ENCODE measurements at places on chromosomes 4 and X.

DNA sequence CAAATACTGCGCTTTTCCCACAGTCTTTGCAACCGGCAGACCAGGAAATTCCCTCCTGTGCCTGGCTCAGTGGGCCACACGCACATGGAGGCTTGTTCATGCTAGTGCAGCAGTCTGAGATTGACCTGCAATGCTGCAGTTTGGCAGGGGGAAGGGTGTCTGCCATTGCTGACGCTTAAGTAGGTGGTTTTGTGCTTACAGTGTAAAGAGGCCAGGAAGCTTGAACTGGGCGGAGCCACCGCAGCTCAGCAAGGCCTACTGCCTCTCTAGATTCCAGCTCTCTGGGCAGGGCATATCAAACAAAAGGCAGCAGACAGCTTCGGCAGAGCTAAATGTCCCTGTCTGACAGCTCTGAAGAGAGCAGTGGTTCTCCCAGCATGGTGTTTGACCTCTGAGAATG lies 390.5 kb upstream of the TECRL start:
- DNase-seq, result no peak

GRCh38 chrX:3526731-3527130 lies 180.3 kb upstream of the MXRA5 start:
- DNase-seq, result no peak

DNA sequence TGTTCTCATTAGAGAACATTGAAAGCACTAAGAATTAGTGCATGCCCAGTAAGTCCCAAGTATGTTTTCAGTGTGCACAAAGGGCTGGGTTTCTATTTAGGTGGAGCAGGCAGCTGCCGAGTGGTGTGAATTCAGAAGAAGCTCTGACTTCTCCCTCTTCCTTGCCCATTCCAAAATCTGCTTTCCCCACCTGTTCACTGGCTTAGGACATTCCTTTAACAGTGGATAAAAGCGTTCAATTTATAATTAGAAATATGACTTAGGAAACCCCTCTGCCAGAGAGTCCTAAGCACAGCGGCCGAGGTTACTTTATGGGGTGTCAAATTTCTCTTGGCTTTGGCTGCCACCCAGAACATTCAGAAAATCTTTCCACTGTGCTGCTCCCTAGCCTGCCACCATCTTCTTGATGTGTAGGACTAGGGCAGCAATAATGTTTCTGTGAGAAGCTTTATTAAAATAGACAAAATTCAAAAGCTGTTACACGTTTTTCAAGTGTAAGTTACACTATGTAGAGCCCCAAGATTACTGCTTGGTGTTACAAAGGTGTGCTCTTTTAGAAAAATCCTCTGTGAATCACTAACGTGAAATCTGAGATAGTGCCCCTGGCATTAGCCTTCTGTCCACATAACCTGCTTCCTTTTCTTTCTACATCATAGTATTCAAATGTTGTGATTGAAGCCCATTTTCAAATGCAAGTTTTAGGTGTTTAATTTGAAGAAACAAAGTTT lies 191.6 kb upstream of the ANKRD50 start:
- DNase-seq, result no peak

DNA sequence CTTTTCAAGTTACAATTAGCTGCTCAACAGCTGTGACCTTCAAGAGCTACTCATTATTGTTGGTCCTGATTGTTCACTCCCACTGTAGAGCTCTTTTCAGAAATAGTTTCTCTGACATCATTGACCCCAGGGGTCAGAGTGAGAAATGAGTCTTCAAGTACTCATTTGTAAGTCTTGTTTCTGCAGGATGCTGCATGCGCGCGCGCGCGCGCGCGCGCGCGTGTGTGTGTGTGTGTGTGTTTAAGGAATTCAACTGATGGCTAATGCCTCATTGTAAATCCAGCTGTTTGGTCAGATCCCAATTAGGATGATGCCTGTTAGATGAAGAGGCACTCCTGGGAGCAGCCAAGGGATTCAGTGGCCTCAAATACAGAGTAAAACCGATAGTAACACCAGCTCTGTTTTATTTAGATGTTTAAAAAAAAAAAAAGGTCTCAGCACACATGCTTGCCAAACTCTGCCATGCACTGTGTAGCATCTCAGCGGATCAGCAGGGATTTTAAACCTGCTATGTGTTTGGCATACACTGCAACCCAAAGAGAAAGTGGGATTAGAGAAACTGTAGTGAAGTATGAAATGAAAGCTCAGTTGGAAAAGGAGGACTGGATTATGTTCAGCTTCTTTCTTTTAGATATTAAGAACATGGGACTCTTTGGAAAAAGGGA lies 332.3 kb downstream of the ADGRL3 start:
- no peak for DNase-seq

DNA sequence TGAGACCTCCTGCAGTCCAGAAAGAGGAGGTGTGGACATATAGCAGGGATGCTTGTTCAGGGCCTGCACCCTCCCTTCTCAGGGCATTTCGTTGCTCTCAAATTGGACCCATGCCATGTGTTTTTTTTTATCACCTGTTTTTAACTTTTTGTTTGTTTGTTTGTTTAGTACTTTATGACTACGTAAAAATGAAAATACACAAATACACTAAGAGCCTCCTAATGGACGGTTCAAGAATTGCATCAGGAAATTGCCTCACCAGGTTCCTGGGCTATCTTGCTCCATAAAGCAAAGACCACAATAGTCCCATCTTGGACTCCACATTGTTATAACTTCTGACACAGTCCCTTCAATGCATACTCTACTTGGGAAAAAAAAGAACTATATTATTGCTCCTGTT lies 1685.9 kb upstream of the TENM3 start:
- DNase-seq, result no peak

- no peak for DNase-seq
These were observed 115.1 kb downstream of the FRYL start for GRCh38 chr4:48664938-48665337.

- DNase-seq, result no peak
These were observed 53.2 kb downstream of the SORBS2 start for GRCh38 chr4:185758807-185759206.

DNA sequence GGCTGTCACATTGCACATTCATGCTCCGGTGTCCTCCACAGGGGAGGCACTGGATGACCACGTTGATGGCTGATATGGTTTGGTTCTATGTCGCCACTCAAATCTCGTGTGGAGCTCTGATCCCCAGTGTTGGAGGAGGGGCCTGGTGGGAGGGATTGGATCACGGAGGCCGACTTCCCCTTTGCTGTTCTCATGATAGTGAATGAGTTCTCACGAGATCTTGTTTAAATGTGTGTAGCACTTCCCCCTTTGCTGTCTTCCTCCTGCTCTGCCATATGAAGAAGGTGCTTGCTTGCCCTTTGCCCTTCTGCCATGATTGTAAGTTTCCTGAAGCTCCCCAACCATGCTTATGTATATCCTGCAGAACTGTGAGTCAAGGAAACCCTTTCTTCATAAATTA lies 22.3 kb upstream of the NAT8L start:
- DNase-seq, result no peak

DNA sequence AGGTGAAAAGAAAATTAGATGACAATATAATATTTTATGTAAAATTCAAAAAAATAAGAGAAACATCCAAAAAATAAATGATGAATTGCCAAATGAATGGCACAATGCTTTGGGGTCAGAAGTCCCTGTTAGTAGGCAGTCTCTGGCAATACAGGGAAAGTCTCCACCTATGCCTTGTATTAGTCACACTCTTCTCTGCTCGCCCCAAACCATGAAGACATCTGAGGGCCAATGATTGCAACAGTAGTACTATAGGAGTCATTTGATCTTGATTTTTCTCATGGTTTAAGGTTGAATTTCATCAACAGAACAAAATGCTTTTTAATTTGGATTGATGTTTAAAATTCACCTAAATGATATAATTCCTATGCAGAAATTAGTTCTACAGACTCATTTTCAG lies 3.9 kb upstream of the PRSS12 start:
- no peak for DNase-seq

DNA sequence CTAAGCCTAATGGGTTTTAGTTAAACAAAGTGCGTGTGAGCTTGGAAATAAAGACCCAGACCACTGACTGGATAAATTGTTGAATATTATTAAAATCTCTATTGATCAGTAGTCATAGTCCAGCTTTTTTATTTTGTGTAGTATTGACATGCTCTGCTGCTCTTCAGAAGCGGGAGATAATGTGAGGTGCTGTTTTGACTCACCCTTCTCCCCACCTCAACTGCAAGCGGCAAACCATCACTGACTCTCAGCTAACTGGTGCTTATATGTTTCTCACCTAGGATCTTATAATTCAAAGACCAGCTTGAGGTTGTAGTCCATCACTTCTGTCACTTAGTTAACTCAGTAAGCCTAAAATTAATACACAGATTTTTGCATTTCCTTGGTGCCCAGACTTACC lies 72.2 kb downstream of the COMMD8 start:
- no peak for DNase-seq

DNA sequence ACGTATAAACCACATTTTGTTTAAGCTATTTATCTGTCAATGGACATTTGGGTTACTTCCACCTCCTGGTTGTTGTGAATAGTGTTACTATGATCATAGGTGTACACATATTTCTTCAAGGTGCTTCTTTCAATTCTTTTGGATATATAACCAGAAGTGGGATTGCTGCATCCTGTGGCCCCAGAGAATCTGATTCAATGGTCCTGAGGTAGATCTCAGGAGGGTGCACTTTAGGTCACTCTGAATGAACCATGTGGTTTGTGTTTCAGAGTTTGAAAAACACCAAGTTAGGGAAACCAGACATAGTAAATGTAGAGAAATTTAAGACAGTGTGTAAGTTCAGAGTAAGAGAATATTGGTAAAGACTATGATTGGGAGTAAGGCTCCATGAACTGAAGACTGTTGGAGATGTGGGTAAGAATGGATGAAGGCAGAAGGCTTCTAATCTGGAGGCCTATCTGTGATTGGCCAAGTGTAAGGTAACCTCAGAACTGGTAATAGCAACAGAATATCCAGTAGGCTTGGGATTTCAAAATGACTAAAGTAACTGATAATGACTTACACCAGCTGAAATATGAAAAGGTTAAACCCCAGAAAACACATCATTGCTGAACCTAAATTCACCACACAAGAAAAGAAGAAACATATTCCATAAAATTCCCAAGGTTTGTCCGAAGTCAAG lies 236.9 kb downstream of the CAMK2D start:
- DNase-seq, result no peak

- DNase-seq, result no peak
These were observed 33.9 kb downstream of the NELFA start for GRCh38 chr4:1974840-1975239.

- DNase-seq, result no peak
These were observed 3.8 kb downstream of the SAP30 start for GRCh38 chr4:173374588-173374987.

GRCh38 chrX:44040406-44040805 lies 67.2 kb upstream of the NDP start:
- DNase-seq, result no peak

DNA sequence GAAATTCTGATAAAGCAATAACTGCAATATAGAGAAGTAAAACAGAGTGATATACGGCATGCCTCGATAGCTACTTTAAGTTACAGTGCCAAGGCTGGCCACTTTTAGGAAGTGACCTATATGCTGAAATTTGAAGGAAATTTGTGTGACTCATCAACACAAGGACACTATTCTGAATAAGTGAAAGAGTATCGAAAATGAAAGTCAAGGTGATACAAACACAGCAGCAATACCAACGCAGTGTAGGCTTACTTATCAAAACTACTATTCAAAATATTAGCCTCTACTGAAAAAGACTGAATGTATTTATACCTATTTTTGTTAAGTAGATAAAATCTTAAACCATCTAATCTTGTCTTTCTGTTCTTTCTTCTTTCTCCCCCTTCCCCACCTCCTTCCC lies 459.9 kb upstream of the GNPDA2 start:
- DNase-seq, result no peak

DNA sequence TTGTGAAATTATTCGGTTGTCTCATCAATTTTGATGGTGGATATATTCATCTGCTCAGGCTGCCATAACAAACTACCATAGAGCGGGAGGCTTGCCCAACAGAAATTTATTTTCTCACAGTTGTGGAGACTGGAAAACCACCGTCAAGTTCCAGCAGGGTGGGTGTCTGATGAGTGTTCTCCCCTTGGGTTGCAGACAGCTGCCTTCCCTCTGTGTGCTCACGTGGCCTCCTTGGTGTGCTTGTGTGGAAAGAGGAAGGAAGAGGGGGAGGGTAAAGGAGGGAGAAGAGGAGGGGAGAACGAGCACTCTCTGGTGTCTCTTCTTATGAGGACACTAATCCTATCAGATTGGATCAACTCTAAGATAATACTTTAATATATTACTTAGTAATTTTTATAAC lies 123.8 kb upstream of the TEX13D start:
- no peak for DNase-seq

DNA sequence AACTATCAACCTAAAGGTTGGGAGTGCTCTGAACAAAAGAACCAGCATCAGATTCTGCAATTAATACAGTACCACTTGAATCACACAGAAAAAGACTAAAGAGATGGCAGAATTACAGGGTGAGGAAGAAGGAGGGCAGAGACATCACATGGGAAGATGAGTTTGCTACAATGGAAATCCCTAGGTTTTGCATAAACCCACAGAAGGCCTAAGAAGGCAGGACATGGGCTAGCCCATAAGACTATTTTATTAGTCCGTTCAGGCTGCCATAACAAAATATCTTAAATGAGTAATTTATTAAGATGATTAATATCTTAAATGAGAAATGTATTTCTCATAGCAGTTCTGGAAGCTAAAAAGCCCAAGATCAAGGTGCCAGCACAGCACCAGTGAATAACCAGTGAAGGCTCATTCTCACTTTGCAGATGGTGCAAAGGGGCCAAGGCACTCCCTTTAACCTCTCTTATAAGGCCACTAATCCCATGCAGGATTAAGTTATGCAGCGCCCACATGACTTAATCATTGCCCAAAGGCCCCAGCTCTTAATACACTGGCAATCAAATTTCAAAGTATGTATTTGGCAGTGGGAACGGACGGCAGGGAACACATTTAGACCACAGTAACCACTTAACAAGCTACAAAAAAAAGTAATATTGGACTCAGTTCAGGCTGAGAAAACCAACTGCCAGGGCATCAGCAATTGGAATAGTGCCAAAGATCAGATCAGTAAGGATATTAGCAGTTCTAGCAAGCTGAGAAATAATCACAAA lies 47.6 kb upstream of the NEUROG2 start:
- DNase-seq, result no peak

DNA sequence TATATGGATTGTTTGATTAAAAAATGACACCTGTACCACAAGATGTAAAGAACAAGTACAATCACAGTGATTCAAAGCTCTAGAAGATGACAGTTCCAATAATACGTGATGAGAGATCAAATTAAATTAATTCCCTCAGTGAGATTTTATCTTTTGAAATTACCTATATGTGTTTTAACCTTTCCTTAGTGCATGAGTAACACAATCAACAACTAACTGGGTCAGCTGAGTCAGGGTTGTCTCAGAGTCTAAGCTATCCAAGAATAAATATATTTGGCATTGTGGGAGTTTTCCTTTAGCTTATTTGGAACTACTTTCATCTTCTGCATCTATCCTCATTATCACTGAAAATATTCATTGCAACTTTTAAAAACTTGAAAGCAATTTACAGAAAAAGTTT lies 162.8 kb downstream of the WDFY3 start:
- DNase-seq, result no peak

DNA sequence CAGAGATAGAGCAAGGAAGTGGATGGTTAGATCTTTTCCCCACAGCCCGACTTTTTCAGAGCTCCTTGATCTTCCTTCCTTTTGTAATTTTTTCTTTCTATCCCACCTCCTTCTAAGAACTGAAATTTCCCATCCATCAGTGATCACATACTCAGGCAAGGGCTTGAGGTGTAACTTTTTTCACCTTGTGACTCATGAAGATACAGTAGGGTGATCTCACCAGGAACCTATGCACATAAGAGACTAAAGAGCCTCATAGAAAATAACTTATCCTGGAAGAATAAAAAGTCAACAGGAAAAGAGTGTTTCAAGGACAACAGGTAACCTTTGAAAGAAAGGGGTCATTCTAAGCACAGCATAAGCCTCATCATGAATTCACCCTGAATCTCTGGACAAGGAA lies 131.2 kb upstream of the HCCS start:
- DNase-seq, result no peak

Data from activated CD4-positive, alpha-beta T cell treated with anti-CD3 and anti-CD28 coated beads for 24 hours (primary cell).